Neural crest cell (in vitro differentiated cells): ENCODE measurements at places on chromosomes 13 and 19. TPM values are rescaled to one million over a fixed set of nuclear protein-coding genes. Genes with fewer than 3 reads are reported as not detected.

GRCh38 chr19:38318660-38319059 is 985 bp upstream of the KCNK6 start:
- H3K27ac ChIP-seq: no peak overlapping the region
- H3K36me3 ChIP-seq: no peaks in the 10 kb centered on the region
- H3K27me3 ChIP-seq: peaks cover 65% of the 10 kb centered on the region
- H3K4me1 ChIP-seq: peaks cover 17% of the 10 kb centered on the region
- no peak for DNase-seq
- H3K4me3 ChIP-seq: peak overlapping the region; percentile 67

DNA sequence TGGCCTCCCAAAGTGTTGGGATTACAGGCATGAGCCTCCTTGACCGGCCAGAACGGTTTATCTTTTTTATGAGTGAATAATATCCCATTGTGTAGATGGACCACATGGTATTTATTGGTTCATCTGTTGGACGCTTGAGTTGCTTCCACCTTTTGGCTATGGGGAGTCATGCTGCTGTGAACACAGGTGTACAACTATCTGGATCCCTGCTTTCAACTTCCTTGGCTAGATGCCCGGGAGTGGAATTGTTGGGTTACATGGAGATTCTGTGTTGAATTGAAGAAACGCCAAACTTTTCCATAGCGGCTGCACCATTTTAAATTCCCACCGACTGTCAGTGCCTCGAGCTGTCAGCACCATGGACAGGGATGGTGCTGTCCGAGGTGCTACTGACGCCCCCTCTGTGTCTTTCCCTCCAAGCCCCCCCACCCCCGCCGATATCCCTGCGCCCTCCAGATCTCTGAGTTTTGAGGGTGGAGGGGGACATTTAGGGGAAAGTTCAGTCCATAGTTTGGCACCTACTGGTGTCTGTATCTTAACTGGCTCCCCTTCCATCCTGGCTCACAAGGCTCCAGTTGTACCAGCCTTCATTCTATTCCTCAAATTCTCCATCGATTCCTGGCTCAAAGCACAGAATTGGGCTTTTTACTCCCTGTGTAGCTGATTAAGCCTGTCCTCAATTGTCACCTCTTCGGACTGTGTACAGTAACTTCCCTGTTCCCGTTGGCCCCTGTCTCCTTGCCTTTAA is 27.3 kb downstream of the PNPLA6 start:
- H3K27me3 ChIP-seq: no peaks in the 10 kb centered on the region
- DNase-seq: no peak
- peak overlapping the region; percentile 86 for H3K27ac ChIP-seq
- peaks cover 12% of the 10 kb centered on the region for H3K36me3 ChIP-seq
- H3K4me3 ChIP-seq: no peak overlapping the region

The TMEM38A gene
- 3.4 and 4.4 TPM in 2 replicates for total RNA-seq

DNA sequence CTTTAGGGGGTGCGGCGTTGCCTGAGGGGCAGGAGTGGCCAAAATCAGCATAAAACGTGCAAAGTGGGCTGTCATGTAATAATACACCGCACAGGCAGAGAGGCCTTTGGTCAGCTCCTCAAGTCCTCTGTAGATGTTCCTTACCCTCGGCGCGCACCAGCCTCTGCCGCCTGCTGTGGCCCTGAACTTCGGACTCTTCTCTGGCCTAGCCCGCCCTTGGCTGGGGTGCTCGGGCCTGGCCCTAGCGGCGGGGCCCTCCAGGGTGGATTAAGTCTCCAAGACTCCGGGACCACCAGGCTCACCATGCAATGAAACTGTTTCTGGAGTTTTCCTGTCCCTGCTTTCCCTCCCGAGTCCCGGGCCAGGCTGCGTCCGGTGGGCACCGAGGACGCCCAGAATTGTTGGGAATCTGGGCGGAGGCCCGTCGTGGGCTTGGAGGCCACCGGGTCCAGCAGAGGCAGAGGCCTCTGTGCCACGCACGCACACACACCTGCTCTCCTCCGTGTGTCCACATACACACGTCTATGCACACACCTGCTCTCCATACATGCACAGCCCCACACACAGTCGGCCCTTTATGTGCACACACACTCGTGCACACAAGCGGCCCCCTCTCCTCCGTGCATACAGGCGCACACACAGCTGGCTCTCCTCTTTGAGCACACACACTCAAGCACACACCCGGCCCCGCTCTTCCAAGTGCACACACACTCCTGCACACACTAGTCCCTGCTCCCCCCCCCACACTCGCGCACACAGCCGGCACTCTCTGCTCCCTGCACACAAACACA is 1.5 kb upstream of the TFDP1 start:
- no peaks in the 10 kb centered on the region for H3K27me3 ChIP-seq
- DNase-seq: no peak
- H3K4me3 ChIP-seq: peak overlapping the region; percentile 83
- peaks cover 8% of the 10 kb centered on the region for H3K36me3 ChIP-seq
- H3K27ac ChIP-seq: no peak overlapping the region

DNA sequence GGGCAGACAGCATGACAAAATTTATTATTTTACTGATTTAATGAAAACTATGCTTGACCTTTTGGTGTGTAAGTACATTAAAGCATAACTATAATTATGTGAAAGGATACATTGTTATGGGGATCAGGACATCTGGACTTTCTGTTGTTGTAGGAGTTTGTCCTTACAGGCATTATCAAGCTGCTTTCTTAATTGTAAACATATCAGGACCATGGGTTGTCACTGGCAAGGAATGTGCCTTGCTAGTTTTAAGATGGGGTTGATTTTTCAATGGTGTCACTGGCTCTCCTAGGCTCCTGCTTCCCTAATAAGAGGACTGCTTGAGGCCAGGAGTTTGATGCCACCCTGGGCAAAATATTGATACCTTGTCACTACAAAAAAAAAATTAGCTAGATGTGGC is 32.6 kb downstream of the KBTBD6 start:
- H3K36me3 ChIP-seq: no peaks in the 10 kb centered on the region
- DNase-seq: no peak
- peaks cover 19% of the 10 kb centered on the region for H3K4me1 ChIP-seq
- H3K27me3 ChIP-seq: no peaks in the 10 kb centered on the region
- no peak overlapping the region for H3K4me3 ChIP-seq
- H3K27ac ChIP-seq: no peak overlapping the region

The CGB2 gene
- total RNA-seq: not detected in 2 replicates

The SWSAP1 gene
- total RNA-seq: 2.9 and 3.5 TPM in 2 replicates

The DMKN gene
- not detected in 2 replicates for total RNA-seq

DNA sequence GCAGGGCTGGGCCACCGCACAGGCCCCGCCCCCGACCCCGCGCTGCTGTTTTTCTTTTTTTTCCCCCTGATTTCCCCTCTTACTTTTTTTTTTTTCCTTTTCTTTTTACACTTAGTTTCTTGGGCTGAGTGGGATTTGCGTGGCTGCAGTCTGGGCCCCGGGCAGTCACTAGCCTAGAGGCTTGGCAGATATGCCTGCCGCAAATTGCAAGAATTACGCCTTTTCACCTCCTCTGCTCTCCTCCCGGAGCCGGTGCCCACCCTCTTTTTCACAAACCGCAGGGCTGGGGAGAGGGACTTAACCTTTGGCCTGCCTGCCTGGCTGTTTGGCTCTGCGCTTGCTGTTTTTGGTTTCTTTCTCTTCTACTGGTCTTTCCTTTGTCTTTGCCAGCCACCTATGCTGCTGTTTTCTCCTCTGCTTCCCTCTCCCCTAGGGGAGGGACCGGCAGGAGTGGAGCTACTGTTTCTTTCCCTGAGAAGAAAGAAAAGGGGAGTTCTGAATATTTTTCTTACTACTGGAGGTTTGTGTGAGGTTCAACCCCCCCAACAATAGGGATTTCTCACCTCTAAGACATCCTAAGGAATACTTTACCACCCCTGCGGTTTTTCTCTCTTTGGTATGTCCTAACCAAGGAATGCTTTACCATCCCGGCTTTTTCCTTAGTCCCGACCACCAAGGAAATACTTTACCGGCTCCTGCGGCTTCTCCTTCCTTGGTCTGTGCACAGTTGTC is 11.0 kb downstream of the ZNF552 start:
- DNase-seq: peak; percentile 45
- peaks cover 6% of the 10 kb centered on the region for H3K36me3 ChIP-seq
- H3K27ac ChIP-seq: peak overlapping the region; percentile 97

DNA sequence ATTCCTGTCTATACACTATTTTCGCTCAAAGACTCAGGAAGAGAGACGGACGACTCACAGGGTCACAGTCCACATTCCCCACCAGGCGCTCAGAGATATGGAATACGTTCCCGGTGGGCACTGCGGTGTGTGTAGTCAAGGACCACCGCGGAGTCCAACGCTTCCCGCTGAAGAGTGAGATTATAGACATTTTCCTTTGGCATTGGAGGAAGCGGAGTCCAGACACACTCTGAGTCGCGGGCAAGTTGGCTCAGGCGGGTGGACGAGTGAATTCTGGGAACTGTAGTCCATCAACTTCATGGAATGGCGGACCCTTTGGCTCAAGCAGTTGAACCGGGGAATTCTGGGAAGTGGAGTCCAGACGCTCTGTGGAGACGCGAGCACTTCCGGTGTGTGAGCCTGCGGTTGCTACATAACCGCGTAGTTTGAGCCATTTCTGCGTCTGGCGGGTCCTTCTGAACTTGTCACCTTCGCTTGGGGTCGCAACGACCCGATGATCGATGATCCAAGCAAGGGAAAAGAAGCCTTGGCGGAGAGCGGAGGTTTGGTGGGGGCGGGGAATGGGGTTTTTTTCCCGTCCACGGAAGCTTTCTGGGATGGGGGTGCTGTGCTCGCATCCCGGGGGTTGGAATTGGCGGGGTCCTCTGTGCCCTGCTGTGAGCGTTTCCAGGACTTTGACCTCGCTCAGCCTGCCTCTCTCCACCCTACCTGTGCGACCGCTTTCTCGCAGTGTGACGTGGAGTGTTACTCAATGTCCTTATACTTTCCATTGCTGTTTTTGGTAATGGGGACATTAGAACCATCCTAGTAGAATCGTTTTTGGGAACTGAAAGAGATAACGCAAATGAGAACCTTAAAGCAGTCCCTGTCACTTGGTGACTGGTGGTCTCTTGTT is at the start of gene ZNF230:
Gene ZNF230 (plus strand): TSS at position 392 of the 895 bp plus-strand sequence. CDS start 4,122 bp downstream, outside the sequence.
- H3K27me3 ChIP-seq: no peaks in the 10 kb centered on the region
- DNase-seq: peak; percentile 69
- peak within 1 kb of the TSS; percentile 97 for H3K27ac ChIP-seq
- peak within 1 kb of the TSS; percentile 99 for H3K4me3 ChIP-seq

- H3K4me3 ChIP-seq: peak overlapping the region; percentile 72
- DNase-seq: no peak
- peaks cover 22% of the 10 kb centered on the region for H3K4me1 ChIP-seq
- peaks cover 23% of the 10 kb centered on the region for H3K27me3 ChIP-seq
Measured at GRCh38 chr19:48480183-48480557, 11.0 kb downstream of the CYTH2 start.

The OR7D2 gene
- total RNA-seq: 1.6 and 1.9 TPM in 2 replicates

- no peaks in the 10 kb centered on the region for H3K27me3 ChIP-seq
- DNase-seq: no peak
- no peak overlapping the region for H3K27ac ChIP-seq
- H3K36me3 ChIP-seq: peaks cover 4% of the 10 kb centered on the region
Measured at GRCh38 chr13:113493315-113493951, 2.9 kb upstream of the DCUN1D2 start.

DNA sequence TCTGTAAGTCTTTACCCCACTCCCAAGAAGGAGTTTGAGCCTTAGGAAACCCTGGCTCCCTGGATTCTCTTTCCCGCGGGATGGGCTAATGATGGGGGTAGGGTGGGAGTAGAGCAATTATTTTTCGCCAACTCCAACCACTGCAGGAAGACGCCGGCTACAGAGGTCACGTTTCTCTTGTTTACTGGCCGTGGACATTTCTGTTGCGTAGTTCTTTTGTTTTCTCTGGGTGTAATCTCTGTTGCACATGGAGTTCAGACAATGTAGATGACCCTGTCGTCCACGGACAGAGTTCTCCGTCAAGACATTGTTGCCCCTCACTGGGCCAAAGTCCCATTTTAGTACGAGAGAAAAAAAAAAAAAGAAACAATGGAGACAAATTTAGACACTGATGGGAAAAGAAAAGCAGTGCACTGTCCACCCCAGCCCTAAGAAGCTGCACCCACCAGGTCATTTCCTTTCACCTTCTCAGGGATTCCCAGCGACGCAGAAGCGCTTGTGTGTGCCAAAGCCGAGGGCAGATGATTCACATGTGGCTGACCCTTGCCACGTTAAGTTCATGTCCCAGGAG is 133.9 kb upstream of the ARGLU1 start:
- H3K36me3 ChIP-seq: no peaks in the 10 kb centered on the region
- no peak for DNase-seq
- H3K4me1 ChIP-seq: peaks cover 12% of the 10 kb centered on the region
- H3K27me3 ChIP-seq: no peaks in the 10 kb centered on the region
- H3K27ac ChIP-seq: no peak overlapping the region

GRCh38 chr13:23384111-23384510 is 49.4 kb downstream of the SACS start:
- DNase-seq: no peak
- no peak overlapping the region for H3K27ac ChIP-seq
- H3K4me1 ChIP-seq: peaks cover 31% of the 10 kb centered on the region
- H3K36me3 ChIP-seq: peaks cover 12% of the 10 kb centered on the region

DNA sequence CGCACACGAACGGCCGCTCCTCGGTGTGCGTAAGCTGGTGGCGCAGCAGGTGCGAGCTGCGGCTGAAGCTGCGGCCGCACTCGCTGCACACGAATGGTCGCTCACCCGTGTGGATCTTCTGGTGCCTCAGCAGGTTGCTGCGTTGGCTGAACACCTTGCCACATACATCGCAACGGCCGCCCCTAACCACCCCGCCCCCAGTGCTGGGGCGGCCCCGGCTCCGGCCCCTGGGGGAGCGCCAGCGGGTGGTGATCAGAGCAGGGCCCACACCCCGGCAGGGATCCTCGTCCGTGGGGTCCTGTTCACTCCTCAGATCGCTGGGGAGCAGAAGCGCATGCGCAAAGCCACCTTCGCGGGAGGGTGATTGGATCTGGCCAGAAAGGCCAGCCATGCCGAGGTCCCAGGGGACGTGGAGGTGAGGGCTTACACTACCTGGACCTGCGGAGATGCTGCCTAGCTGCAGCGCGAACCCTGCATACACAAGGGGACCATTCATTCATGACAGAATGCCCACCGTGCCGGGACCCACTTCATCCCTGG is 4.7 kb upstream of the UBE2M start:
- peaks cover 11% of the 10 kb centered on the region for H3K36me3 ChIP-seq

The ZIC5 gene
- total RNA-seq: 6.3 and 6.7 TPM in 2 replicates

- no peaks in the 10 kb centered on the region for H3K36me3 ChIP-seq
- peaks cover 23% of the 10 kb centered on the region for H3K4me1 ChIP-seq
- H3K27me3 ChIP-seq: peaks cover 91% of the 10 kb centered on the region
- peak overlapping the region; percentile 87 for H3K4me3 ChIP-seq
- peak; percentile 95 for DNase-seq
Measured at GRCh38 chr19:3036119-3036976, 7.3 kb upstream of the TLE2 start.

DNA sequence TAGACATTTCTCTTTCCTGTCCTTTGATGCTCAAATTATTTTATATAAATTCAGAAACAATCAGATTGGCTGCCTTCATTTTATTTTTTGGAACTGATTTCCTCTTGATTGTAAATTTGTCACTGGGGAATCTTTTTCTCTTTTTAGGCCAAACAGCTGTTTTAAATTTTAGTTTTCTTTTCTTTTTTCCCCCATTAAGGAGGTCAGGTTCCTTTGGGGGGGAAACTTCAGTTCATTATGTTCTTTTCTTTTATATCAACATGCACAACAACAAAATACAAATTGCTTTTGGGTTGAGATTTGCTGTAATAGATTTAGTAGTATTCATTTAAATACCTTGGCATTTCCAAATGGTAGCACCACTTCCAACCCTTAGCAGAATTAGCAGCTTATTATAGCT is 264.8 kb upstream of the SPRY2 start:
- H3K27ac ChIP-seq: no peak overlapping the region
- no peak overlapping the region for H3K4me3 ChIP-seq
- H3K36me3 ChIP-seq: no peaks in the 10 kb centered on the region
- H3K4me1 ChIP-seq: peaks cover under 1% of the 10 kb centered on the region
- DNase-seq: no peak

GRCh38 chr19:1417681-1418495 is 10.5 kb downstream of the DAZAP1 start:
- peaks cover 7% of the 10 kb centered on the region for H3K36me3 ChIP-seq
- no peak for DNase-seq
- H3K4me3 ChIP-seq: no peak overlapping the region
- H3K27ac ChIP-seq: peak overlapping the region; percentile 5
- peaks cover 22% of the 10 kb centered on the region for H3K4me1 ChIP-seq
